GM12878 (cell line): ENCODE measurements at places on chromosomes 12 and 14. TPM values are rescaled to one million over a fixed set of nuclear protein-coding genes. Genes with fewer than 3 reads are reported as not detected.

GPRC5D gene
- polyA plus RNA-seq, result 0.32 TPM in 1 of 2 replicates, not detected in the other

SSTR1 gene
- not detected in 2 replicates for polyA plus RNA-seq

FOXG1 gene
- 0.04 TPM in 2 replicates for polyA plus RNA-seq

ATXN7L3B gene
- polyA plus RNA-seq, result 23.6 and 26.8 TPM in 2 replicates

FANCM gene
- polyA plus RNA-seq, result 11.2 and 14.0 TPM in 2 replicates

OASL gene
- 2.6 and 3.6 TPM in 2 replicates for polyA plus RNA-seq

AQP6 gene
- 0.06 TPM in 1 of 2 replicates, not detected in the other for polyA plus RNA-seq

DNA sequence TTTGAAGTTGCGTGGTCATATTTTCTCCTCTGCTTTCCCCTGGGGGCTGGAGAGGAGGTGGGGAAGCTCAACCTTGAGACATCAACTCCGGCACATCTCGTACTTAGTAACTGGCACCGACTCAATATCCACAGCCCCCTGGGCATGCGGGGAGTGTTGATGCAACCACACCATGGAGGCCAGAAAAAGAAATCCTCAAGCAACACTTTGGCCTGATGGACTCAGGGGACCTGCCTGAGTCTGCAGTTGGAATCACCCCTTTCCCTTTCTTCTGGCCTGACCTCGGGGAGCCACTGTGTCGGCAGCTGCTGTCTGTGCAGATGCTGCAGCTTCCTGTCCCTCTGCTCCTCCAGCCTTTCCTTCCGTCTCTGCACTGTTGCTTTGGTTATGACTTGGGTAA is 11.4 kb upstream of the AACS start:
- no peak for DNase-seq

DNA sequence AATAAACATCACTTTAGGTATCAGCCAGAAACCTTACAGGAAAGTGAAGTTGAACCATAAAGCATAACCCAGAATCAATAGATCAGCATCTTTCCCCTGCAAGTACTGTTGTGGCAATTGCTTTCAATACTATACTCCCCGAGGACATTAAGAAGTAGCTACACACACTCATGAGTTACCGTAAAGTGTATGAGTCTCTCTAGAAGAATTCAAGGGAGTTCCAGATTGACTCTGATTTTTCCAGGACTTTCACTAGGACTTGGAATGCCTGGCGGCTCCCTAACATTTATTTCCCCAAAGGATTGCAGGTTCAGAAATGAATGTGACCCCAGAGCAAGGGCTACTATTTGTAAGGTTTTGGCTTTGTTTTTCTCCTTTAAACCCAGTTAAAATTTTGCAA is 465.4 kb upstream of the MDGA2 start:
- no peak for DNase-seq

- DNase-seq, result no peak
Observed at GRCh38 chr12:130583800-130584199, 132.3 kb downstream of the RIMBP2 start.

- DNase-seq, result no peak
Observed at GRCh38 chr14:68658943-68659931, 133.6 kb downstream of the ZFP36L1 start.

DNA sequence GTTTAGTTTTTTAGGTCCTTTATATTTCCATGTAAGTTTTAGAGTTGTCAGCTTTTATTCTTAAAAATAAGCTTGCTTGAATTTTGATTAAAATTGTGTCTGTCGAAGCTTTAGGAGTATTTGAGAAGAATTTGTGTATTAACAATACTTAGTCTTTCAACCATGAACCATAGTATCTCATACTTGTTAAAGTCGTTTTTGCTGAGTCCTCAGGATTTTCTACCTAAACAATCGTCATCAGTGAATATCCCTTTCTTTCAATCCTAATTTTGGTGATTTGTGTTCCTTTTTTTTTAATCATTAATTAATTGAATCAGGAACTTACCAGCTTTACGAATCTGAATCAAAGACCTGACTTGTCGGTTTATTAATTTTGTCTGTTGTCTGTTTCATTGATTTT is 18.2 kb downstream of the CAND1 start:
- no peak for DNase-seq

DNA sequence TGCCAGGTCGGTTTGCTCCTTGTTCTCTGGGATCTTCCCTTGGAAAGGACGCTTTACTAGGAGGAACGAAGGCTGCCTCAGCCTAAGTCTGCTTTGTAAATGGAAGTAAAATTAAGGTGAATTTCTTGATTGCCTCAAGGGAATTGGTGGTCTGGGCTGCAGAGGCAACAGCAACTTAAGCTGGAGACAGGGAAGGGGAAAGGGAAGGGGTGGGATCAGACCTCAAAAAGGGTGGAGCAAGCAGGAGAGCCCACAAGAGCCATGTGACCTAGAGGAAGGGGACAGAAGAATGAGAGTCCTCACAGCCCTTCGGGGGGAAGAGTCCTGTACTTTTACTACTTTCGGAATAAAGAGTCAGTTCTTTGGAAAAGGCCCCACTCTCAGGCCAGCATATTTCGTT is 147.9 kb downstream of the PPM1H start:
- DNase-seq, result no peak

GRCh38 chr14:51738754-51739153 is 87.0 kb downstream of the FRMD6 start:
- DNase-seq, result no peak

- no peak for DNase-seq
Observed at GRCh38 chr12:112162241-112162790, 37.0 kb downstream of the TRAFD1 start.

GRCh38 chr14:99931308-99931707 is 133.9 kb upstream of the EVL start:
- no peak for DNase-seq

GRCh38 chr14:91257328-91258010 is 13.0 kb upstream of the GPR68 start:
- no peak for DNase-seq

- no peak for DNase-seq
Observed at GRCh38 chr12:43349863-43350262, 202.1 kb downstream of the ADAMTS20 start.

GRCh38 chr12:104137001-104137901 is 759 bp downstream of the NFYB start:
- peak; percentile 7 for DNase-seq

- DNase-seq, result no peak
Observed at GRCh38 chr14:53011053-53011462, 60.2 kb upstream of the FERMT2 start.
